ENCODE measurements at places on chromosomes 2 and 18. TPM values are rescaled to one million over a fixed set of nuclear protein-coding genes. Genes with fewer than 3 reads are reported as not detected.

- no peak overlapping the region for H3K27ac ChIP-seq
- no peaks in the 10 kb centered on the region for H3K27me3 ChIP-seq
- no peak for DNase-seq
- peaks cover 21% of the 10 kb centered on the region for H3K4me1 ChIP-seq
Measured at GRCh38 chr2:127066942-127067341, 40.0 kb downstream of the BIN1 start.

DNA sequence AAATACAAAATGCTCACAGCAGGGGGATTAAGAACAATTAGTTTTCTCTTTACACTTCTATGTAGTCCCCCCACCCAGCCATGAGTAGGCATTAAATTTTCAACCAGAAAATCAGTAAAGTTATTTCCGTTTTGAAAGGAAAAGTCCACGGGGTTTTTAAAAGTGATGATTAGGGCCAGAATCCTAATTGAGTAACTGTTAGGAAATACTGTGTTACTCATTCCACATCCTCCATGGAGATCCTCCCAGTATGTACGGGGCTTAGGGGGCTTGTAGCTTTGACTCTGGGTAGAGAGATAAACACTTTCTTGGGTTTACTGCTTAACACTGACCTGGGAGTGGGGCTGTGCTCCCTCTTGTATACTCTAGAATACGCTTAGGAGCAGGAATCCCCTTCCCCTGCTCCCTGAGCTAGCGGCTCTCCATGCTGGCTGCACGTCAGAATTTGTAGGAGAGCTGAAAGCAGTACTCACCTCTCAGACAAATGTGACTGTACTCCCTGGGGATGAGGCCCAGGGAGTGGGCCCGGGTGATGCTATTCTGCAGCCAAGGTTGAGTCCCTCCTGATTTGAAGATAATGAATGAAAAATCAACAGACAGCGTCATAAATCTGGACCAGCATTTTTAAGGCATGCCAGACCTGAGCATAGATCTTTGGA, 100.5 kb downstream of the SLC4A3 start:
- no peak for DNase-seq
- no peaks in the 10 kb centered on the region for H3K4me1 ChIP-seq
- no peak overlapping the region for H3K4me3 ChIP-seq
- no peaks in the 10 kb centered on the region for H3K27me3 ChIP-seq
- H3K36me3 ChIP-seq, result no peaks in the 10 kb centered on the region

- H3K4me1 ChIP-seq, result no peaks in the 10 kb centered on the region
- DNase-seq, result no peak
- H3K4me3 ChIP-seq, result no peak overlapping the region
- H3K27me3 ChIP-seq, result no peaks in the 10 kb centered on the region
- H3K27ac ChIP-seq, result no peak overlapping the region
Measured at GRCh38 chr2:157190151-157190550, 67.4 kb upstream of the GALNT5 start.

DNA sequence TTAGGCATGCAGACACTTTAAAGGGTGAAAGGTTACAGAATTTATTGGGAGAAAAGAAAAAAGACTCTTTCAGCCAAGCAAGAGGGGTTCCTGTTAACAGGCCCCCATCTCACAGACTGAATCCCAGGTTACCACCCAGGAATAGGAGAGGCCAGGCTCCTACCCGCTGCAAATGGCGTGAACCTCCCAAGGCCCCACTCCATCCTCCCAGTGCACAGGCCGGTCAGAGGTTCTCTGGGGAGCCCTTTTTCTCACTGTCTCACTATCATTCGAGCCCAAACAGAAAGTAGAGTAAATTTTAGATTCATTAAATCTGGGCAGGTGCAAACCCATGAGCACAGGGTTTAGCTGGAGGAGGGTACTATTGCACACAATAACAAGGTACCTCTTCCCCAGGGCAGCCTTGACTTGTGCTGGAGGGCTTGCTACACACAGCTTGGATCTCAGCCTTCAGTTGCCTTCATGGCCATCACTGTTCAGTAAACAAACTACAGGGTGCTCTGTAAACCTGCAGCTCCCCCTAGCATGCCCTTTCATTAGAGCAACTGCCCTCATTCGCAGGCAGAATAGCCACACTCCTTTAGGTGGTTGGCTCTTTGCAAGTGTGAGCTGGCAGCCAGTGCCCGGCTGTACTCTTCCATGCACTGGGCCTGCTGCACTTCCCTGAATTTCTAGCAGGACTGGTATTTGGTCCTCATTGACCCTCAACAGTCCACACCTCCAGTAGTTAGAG, 7.3 kb upstream of the PLEK start:
- H3K27ac ChIP-seq, result no peak overlapping the region
- no peak overlapping the region for H3K4me3 ChIP-seq
- DNase-seq, result no peak
- no peaks in the 10 kb centered on the region for H3K4me1 ChIP-seq
- no peaks in the 10 kb centered on the region for H3K27me3 ChIP-seq

Gene TCF7L1
- total RNA-seq, result 8.3 TPM

DNA sequence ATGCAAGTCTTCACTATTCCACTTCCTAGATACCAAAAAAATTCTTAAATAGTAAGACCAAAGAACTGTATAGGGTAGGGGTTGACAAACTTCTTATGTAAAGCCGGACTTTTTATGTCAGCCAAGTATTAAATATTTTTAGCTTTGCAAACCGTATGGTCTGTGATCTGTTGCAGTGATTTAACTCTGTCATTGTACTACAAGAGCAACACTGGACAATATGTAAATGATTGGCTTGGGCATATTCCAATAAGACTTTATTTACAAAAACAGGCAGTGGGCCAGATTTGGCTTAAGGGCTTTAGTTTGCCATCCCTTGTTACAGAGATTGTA, 48.0 kb downstream of the MGAT5 start:
- peak overlapping the region; percentile 45 for H3K27ac ChIP-seq
- no peaks in the 10 kb centered on the region for H3K27me3 ChIP-seq
- H3K4me3 ChIP-seq, result peak overlapping the region; percentile 38
- H3K4me1 ChIP-seq, result peaks cover 23% of the 10 kb centered on the region
- H3K36me3 ChIP-seq, result no peaks in the 10 kb centered on the region
- no peak for DNase-seq

Gene RAB6D
- not detected for total RNA-seq

Gene BOLL
- not detected for total RNA-seq

Gene MALT1
- total RNA-seq, result 28.8 TPM

Gene CYRIA
- total RNA-seq, result 12.5 TPM

- DNase-seq, result no peak
- H3K27me3 ChIP-seq, result no peaks in the 10 kb centered on the region
- H3K4me1 ChIP-seq, result peaks cover 10% of the 10 kb centered on the region
- no peak overlapping the region for H3K4me3 ChIP-seq
- no peaks in the 10 kb centered on the region for H3K36me3 ChIP-seq
Measured at GRCh38 chr2:41909584-41909983, 138.2 kb upstream of the PKDCC start.

Gene MDH1B
- 1.4 TPM for total RNA-seq

DNA sequence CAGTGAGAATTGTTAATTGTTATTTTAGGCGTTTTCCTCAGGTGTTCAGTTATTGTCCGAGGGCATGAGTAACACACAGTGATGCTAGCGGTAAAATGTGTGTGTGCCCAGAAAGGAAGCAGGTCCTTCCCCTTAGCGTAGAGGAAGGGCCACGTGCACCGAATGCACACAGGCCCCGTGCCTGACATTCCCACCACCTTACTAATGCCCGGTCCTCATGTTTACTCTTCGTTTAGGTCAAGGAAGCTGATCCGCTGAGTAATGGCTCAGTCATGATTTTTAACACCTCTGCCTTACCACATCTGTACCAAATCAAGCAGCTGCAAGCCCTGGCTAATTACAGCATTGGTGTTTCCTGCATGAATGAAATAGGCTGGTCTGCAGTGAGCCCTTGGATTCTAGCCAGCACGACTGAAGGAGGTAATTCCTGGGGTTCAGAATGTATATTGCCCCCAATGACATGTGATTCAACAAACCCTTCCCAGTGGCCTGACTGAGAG, 76.7 kb downstream of the MERTK start:
- H3K4me3 ChIP-seq, result no peak overlapping the region
- peaks cover 46% of the 10 kb centered on the region for H3K4me1 ChIP-seq
- H3K36me3 ChIP-seq, result peaks cover 4% of the 10 kb centered on the region
- no peak for DNase-seq
- H3K27ac ChIP-seq, result peak overlapping the region; percentile 91
- H3K27me3 ChIP-seq, result no peaks in the 10 kb centered on the region

DNA sequence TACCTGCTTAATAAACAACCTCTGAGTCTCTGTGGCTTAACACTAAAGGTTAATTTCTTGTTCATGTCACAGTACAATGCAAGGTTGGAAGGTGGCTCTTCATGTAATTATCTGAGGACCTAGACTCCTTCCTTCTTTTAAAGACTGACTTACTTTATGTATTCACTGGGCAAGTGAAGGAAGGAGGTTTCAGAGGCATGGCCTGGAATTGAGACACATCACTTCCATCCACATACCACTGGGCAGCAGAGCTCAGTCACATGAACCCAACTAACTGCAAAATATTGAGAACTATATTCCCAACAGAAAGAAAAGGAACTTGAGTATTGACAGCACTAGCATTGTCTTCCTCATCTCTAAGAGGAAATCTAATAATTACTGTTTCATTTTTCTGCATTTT, 57.5 kb upstream of the FN1 start:
- H3K27ac ChIP-seq, result no peak overlapping the region
- H3K36me3 ChIP-seq, result no peaks in the 10 kb centered on the region
- peaks cover 6% of the 10 kb centered on the region for H3K4me1 ChIP-seq
- H3K4me3 ChIP-seq, result no peak overlapping the region
- H3K27me3 ChIP-seq, result no peaks in the 10 kb centered on the region

GRCh38 chr2:170887496-170887895, 41.6 kb upstream of the GORASP2 start:
- no peaks in the 10 kb centered on the region for H3K27me3 ChIP-seq
- no peaks in the 10 kb centered on the region for H3K36me3 ChIP-seq
- DNase-seq, result no peak
- H3K4me1 ChIP-seq, result no peaks in the 10 kb centered on the region
- no peak overlapping the region for H3K4me3 ChIP-seq
- H3K27ac ChIP-seq, result no peak overlapping the region

GRCh38 chr18:55073116-55073515, 113.9 kb upstream of the CCDC68 start:
- H3K27ac ChIP-seq, result no peak overlapping the region
- DNase-seq, result no peak
- H3K27me3 ChIP-seq, result no peaks in the 10 kb centered on the region
- H3K4me3 ChIP-seq, result no peak overlapping the region
- H3K36me3 ChIP-seq, result no peaks in the 10 kb centered on the region

DNA sequence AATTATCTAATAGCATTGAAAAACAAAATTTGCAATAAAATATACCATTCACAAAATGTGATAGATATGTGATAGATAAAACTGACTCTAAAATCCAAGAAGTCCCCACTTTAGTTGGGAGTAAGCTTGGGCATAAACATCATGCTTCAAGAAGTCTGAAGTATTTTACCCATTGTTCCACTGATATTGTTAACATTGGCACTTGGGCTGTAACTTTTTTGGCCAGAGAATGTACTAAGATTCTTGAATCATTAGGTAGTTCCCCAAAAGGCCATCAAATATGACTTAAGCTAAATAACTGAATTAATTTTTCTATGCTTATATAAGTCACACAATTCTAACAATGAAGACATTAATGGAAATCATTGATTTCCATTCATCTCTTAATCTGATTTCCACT, 413.6 kb downstream of the CDH2 start:
- no peaks in the 10 kb centered on the region for H3K4me1 ChIP-seq
- no peaks in the 10 kb centered on the region for H3K36me3 ChIP-seq
- no peak for DNase-seq
- no peak overlapping the region for H3K4me3 ChIP-seq
- no peak overlapping the region for H3K27ac ChIP-seq
- H3K27me3 ChIP-seq, result no peaks in the 10 kb centered on the region

- no peaks in the 10 kb centered on the region for H3K36me3 ChIP-seq
- H3K4me1 ChIP-seq, result no peaks in the 10 kb centered on the region
- H3K27ac ChIP-seq, result no peak overlapping the region
- no peak for DNase-seq
- no peak overlapping the region for H3K4me3 ChIP-seq
Measured at GRCh38 chr2:117785740-117786139, 28.8 kb upstream of the DDX18 start.

- H3K27me3 ChIP-seq, result no peaks in the 10 kb centered on the region
- no peaks in the 10 kb centered on the region for H3K36me3 ChIP-seq
- peaks cover 6% of the 10 kb centered on the region for H3K4me1 ChIP-seq
- DNase-seq, result no peak
- no peak overlapping the region for H3K4me3 ChIP-seq
Measured at GRCh38 chr18:23879126-23879525, 135.4 kb upstream of the TTC39C start.

DNA sequence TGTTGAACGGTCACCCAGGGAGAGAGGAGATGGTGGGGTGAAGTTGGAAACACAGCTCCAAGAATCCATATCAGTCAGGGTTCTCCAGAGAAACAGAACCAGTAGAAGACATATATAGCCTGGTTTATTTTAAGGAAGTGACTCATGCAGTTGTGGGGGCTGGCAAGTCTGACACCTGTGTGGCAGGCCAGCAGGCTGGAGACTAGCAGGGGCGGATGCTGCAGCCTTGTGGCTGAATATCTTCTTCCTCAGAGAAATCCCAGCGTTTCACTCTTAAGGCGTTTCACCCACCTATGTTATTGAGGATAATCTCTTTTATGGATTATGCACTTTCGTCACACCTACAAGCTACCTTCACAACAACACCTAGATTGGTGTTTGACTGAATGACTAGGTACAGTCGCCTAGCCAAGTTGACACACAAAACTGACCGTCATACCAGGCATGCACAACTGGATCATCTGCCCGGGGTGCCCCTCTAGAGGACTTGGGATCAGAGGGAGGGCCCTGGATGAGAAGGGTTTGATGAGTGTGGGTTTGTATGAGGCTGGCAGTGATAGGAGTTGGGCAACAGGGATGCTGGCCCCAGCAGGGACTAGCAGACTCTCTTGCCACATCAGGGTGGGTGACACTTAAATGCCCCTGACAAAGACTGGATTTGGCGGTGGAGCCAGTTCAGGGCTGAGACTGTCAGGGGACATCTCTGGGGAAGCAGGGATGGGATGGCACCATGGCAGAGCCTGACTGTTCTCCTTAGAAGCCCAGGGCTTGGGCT, 23.4 kb downstream of the MROH2A start:
- DNase-seq, result no peak
- no peak overlapping the region for H3K27ac ChIP-seq
- H3K27me3 ChIP-seq, result no peaks in the 10 kb centered on the region
- H3K4me3 ChIP-seq, result no peak overlapping the region
- no peaks in the 10 kb centered on the region for H3K36me3 ChIP-seq

Gene IL1F10
- not detected for total RNA-seq

DNA sequence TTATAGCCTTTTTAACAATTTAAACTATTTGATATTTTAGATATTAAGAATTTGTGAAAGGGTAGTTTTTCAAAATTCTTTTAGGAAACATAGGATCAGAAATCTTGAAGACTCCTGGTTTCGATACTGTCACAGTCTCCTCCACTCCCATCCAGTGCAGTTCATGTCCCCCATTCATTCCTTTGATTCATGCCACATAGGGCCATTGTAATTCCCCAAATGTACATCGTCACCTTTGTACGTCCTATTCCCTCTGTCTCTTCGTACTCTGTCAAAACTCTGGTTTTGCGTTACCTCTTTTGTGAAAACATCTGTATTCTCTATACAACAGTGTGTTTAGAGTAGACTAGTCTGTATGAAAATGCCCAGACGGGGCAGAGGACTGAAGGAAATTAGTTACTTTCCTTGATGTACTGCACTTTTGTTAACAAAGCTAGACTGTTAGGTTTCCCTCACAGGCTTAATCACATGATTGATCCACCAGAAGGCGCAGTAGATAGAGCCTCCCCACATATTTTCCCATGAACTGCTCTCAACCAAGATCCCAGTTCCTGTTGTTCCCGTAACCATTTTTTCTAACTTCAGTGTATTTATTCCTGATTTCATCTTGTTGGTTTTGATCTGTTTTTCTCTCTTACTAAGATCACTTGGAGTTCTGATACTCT, 2.5 kb downstream of the MRPL35 start:
- H3K27me3 ChIP-seq, result no peaks in the 10 kb centered on the region
- peaks cover 2% of the 10 kb centered on the region for H3K4me1 ChIP-seq
- no peak for DNase-seq
- H3K27ac ChIP-seq, result no peak overlapping the region

Measured in thoracic aorta (tissue), 2 donors.